NCI-H2029 treated with DMSO at 0.1 percent for 48 hours (cell line): ENCODE measurements at places on chromosomes 2 and 18.
A peak's percentile ranks its signal among the peaks of the same experiment; 100 is the strongest.

DNA sequence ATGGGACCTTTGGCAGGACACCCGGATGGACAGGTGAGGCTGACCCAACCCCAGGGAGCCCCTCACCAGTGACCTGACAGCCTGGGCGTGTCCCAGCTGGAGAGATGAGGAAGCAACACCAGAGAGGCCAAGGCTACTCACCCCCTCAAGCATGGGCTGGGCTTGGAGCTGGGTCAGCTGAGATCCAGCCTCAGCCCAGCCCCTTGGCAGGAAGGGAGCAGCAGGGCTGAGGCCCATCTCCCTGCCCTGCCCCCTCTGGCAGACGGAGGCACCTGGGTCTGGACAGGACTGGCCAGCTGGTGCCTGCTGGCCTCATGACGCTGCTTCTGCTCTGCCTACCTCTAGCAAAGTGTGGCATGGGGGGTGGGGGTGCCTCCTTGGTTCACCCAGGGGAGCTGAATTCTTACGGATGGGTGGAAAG, 37.8 kb downstream of the HS6ST1 start:
- DNase-seq: no peak

- no peak for DNase-seq
These were observed 133.4 kb downstream of the VAPA start for GRCh38 chr18:10047237-10047636.

GRCh38 chr2:119476301-119477112, 44.9 kb downstream of the TMEM37 start:
- no peak for DNase-seq

DNA sequence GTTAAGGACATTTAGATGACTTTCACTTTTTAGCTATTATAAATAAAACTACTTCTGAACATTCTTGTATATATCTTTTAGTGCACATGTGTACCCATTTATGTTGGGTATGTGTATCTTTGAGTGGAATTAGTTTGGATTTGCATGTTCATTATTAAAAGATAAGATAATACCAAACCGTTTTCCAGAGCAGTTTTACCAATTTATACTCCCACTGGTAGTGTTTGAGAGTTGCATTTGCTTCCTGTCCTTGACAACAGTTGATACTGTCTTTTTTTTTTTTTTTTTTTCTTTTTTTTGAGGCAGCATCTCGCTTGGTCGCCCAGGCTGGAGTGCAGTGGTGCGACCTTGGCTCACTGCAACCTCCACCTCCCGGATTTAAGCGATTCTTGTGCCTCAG, 23.3 kb downstream of the SLC30A6 start:
- no peak for DNase-seq

DNA sequence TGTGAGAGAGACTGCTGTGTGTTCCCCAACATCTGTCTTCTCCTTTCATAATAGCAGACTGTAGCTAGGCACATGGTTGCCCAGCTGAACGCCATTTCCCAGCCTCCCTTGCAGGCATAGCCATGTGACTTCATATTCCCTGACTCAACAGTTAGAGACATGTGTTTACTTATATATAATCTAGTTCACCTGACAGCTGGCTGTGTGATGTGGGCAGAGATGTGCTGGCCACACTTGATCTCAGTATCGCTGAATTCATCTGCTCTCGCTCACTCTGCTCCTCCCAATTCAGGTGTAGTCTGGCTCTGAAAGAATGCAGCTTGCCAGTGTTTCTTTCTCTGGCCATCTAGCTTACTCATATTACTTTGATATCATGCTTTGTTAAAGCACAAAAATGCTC, 52.3 kb upstream of the SEC11C start:
- peak; percentile 47 for DNase-seq

- DNase-seq: no peak
These were observed 73.0 kb downstream of the ACTR3 start for GRCh38 chr2:113962692-113963480.

GRCh38 chr18:27211569-27211968, 26.5 kb upstream of the CHST9 start:
- DNase-seq: no peak

- no peak for DNase-seq
These were observed 237.2 kb upstream of the COPS8 start for GRCh38 chr2:236848501-236848900.

GRCh38 chr2:149129433-149129832, 90.9 kb downstream of the LYPD6B start:
- DNase-seq: no peak

GRCh38 chr2:45014016-45014702, 4.9 kb upstream of the SIX2 start:
- no peak for DNase-seq

- DNase-seq: no peak
These were observed at the start of gene WNT6 for GRCh38 chr2:218859556-218859987. Gene WNT6 (plus strand): TSS chr2:218859805. CDS start chr2:218860038, 233 bp downstream.

- DNase-seq: no peak
These were observed 22.7 kb downstream of the FARP2 start for GRCh38 chr2:241378816-241379215.

DNA sequence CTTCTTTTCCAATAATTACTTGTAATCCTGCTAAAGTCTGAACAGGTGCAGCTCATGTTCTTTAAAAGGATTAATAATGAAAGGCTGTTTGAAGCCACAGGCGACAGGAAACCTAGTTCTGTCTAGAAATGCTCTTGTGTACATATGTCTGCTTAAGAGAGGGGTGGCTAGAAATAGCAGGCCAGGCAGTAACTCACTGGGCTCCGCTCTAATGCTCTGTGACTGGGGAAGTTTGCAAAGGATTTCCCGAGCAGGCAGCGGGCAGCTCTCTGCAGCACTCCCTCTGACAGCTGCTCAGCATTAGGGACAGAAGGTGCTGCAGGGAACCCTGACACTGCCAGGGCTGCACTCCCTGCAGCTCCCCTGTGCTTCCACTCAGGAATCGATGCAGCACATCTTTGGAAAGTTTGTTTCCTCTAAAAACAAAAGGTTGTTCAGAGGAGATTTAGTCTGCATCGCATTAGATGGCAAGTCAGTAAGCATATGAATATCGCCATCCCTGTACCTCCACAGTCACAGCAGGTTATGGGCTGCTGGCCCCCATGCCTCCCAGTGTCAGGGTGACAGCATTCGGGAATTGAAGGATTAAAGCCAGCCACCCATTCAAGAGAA, 33.1 kb upstream of the TTC39C start:
- no peak for DNase-seq

GRCh38 chr2:225824748-225825449, 425.4 kb downstream of the NYAP2 start:
- DNase-seq: no peak

DNA sequence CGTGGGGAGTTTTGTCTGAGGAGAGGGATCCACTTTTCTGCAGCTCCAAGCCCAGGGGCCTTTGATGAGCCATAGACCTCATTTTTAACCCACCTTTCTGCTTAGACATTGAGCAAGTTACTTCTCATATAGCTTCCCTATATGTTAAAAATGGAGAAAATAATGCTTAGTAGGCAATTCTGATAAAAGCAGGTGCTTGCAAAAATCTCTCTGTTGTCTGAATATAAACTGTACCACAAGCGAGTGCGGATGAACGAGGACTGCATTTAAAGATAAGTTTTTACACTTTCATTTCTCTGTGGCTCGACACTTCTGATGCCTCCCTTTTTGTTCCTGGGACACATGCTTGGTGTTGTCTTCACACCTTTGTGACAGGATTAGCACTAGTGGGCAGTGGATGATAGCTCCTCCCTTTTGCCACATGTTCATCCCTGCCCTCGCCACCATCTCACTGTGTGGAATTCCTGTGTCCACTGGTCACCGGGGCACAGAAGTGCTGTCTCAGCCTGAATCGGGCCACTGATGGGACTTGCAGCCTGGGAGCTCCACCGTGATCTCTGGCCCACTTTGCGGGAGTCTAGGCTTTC, 1.6 kb downstream of the TYMS start:
- no peak for DNase-seq

- no peak for DNase-seq
These were observed 180.7 kb upstream of the POU3F3 start for GRCh38 chr2:104673225-104673624.

DNA sequence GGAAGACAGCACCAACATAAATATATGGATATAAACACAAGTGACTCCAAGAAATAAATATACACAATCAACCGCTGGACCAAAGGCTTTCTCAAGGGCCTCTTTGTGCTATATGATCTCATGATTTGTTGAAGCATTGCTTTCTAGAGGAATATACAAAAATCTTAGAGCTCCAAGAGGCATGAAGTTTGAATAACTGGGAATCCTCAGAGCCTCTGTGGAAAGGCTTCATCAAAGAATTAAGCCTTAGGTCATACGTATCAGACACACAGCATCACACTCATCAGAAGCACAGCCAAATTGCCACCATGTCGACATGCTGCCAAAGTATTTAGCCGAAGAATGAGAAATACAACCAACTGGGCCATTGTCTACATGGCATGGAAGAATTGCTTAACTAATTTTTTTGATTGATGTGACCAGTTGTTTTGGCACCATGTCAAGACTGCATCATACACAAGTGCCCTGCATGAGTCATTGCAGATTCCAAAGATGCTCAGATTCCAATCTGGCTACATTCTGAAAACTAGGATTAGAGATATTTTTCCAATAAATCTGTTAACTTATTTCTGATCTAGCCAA, 860.6 kb upstream of the ZEB2 start:
- DNase-seq: no peak

- peak; percentile 59 for DNase-seq
These were observed 223.4 kb downstream of the WDPCP start for GRCh38 chr2:63364866-63365265.

- DNase-seq: peak; percentile 16
These were observed 140.3 kb downstream of the ARL6IP6 start for GRCh38 chr2:152858594-152859265.

- no peak for DNase-seq
These were observed 29.8 kb downstream of the LTBP1 start for GRCh38 chr2:32976409-32977063.

- DNase-seq: no peak
These were observed 13.0 kb upstream of the SLC9A2 start for GRCh38 chr2:102606353-102606752.

- DNase-seq: no peak
These were observed 370.5 kb upstream of the CHAC2 start for GRCh38 chr2:53397085-53397484.

DNA sequence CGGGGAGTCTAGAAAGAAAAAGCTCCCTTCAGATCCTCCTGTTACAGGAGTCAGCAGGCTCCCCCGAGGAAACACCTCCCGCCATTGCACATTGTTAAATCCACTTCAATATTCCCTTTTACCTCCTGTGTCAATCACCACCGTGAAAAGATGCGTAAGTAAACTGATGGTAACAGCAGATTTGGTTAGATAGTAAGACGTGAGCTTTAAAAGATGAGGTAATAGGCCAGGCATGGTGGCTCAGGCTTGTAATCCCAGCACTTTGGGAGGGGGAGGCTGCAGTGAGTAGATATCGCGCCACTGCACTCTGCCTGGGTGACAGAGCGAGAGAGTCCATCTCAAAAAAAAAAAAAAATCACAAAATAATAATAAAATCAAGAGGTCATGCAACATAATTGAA, 15.2 kb upstream of the NCL start:
- no peak for DNase-seq

DNA sequence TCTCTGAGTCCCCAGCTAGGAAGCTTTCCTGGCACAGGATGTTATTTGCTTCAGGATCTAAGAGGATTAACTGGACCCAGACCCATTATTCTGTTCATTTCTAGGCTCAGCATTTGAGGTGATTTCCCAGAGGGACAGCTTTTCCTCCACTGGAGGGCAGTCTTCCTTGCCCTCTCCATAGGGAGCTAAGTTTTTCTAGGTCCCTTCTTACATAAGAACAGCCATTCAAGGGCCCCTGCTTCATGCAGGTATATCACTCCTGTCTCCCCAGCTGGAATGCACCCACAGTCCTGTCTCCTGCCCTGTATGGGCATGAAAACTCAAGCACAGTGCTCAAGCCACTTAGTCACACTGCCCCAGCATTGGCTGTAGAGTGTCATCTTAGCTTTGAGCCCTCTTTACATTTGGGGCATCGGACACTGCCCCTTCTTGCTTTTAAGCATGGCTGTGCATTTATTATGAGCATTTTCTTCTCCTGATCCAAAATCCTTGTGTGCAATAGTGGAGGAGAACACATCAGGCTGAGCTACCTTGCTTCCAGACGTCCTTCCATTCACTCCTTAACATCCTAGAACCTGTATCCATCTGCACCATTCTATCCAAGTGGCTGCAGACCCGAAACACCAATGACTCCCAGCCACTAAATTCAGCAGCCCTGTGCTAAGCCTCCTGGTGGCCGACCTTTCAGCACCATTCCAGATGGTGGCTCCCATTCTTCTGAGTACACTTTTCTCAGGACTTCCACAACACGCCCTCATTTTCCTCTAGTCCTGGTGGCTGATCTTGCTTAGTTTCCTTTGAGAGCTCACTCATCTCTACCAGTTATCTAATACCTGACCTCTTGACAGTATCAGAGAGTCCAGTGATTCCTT, 80.0 kb downstream of the COPS8 start:
- no peak for DNase-seq

DNA sequence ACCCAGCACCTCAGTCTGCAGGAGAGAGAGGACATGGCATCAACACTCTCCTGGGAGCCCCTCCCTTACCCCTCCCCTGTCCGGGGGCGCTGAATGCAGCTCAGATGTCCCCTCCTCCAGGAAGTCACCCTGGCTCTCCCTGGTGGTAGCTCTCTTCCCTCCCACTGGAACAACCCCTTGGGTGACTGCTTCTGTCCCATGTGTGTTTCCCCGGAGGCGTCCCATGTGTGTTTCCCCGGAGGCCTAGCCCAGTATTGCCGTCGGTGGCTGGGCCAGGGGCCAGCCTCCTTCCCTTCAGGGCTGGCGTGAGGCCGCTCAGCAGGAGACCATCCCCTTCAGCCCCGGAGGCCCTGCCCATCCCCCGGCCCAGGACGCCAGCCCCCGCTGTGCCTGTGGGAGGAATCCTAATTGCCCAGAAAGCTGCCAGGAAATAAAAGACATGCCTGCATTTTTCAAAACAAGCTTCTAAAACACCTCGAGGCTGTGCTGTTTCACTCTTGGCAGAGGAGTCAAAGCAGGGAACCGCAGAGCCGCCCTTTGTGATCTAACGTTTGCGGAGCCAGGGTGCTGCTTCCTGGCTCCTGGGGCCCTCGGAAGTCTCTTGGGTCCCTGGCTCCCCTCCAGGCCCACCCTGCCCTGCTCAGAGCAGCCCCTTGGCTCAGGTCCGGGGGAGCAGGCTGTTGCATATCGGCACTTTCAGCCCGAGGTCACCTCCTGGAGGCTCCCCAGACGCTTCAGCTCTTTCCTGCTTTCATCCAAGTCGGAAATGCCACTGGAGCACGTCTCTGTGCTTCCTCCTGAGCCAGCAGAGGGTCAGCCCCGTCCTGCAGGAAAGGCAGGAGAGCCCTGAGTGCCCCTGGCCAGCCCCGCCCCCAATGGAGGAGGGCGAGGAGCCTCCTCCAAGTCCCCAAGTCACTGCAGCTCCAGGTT, 11.4 kb downstream of the SNED1 start:
- DNase-seq: no peak

GRCh38 chr18:50469380-50469781, 90.5 kb upstream of the MAPK4 start:
- DNase-seq: no peak

GRCh38 chr2:186379052-186379451, 107.0 kb upstream of the ZC3H15 start:
- DNase-seq: no peak

DNA sequence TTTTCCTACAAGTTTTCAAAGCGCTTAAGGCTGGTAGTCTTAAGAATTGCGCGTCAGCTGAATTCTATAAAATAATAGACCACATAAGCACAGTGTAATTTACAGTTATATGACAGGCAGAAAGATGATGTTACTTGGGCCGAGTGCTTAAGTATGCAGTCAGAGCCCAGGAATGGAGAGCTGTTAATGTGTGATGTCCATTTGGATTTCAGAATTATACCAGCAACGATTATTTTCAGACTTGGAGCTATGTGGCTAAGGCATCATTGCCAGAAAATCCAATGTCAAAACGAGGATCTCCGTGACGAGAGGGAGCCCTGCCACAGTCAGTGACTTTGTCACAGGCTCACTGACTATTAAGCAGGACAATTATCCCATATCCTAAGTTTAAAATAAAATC, 3.4 kb downstream of the KLF7 start:
- no peak for DNase-seq
